Astrocyte (in vitro differentiated cells and primary cell): ENCODE measurements at places on chromosomes 4 and X. TPM values are rescaled to one million over a fixed set of nuclear protein-coding genes. Genes with fewer than 3 reads are reported as not detected.

- H3K27me3 ChIP-seq = no peaks in the 10 kb centered on the region
- no peaks in the 10 kb centered on the region for H3K4me1 ChIP-seq
- DNase-seq = no peak
- H3K36me3 ChIP-seq = no peaks in the 10 kb centered on the region
Observed at GRCh38 chr4:82998898-82999297, 11.7 kb downstream of the LIN54 start.

The ADH1A gene
- total RNA-seq = not detected in 2 replicates

The F8A1 gene
- total RNA-seq = 24.8 and 25.6 TPM in 2 replicates

DNA sequence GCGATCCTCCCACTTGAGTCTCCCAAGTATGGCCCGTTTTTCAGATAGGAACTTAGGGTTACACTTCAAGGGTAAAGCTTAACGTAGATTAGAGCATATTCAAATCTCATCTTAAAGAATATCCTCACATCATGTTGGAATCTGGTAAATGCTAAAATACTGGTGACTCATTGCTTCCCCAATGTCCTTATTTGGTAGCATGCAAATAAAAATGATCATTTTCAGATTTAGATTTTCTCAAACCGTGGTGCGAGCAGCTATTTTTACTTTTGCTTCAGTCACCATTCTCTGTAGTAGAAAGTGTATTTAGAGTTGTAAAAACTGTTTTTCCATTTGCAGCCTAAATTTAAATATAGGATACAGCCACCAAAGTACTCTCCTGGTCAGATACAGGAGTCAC, 101.5 kb upstream of the MAML3 start:
- peak overlapping the region; percentile 28 for H3K27ac ChIP-seq
- no peaks in the 10 kb centered on the region for H3K36me3 ChIP-seq
- DNase-seq = peak; percentile 48
- no peaks in the 10 kb centered on the region for H3K27me3 ChIP-seq
- no peak overlapping the region for H3K4me3 ChIP-seq

- H3K4me1 ChIP-seq = no peaks in the 10 kb centered on the region
- no peak for DNase-seq
- no peak overlapping the region for H3K27ac ChIP-seq
- H3K36me3 ChIP-seq = no peaks in the 10 kb centered on the region
- no peak overlapping the region for H3K4me3 ChIP-seq
Observed at GRCh38 chr4:127930175-127930574, 34.8 kb downstream of the MFSD8 start.

GRCh38 chr4:1010395-1011021, 918 bp upstream of the FGFRL1 start:
- peaks cover 28% of the 10 kb centered on the region for H3K4me1 ChIP-seq
- peaks cover 22% of the 10 kb centered on the region for H3K27me3 ChIP-seq
- H3K36me3 ChIP-seq = no peaks in the 10 kb centered on the region
- peak; percentile 58 for DNase-seq
- no peak overlapping the region for H3K27ac ChIP-seq

The AFF2 gene
- 8.3 and 8.9 TPM in 2 replicates for total RNA-seq

The CYLC1 gene
- not detected in 2 replicates for total RNA-seq
